EH (cell line): ENCODE measurements at places on chromosomes 1 and 21.

GRCh38 chr1:113456967-113457366 lies 66.7 kb downstream of the MAGI3 start:
- DNase-seq, result peak; percentile 96

GRCh38 chr1:177211231-177211630 lies 40.5 kb downstream of the BRINP2 start:
- DNase-seq, result no peak

DNA sequence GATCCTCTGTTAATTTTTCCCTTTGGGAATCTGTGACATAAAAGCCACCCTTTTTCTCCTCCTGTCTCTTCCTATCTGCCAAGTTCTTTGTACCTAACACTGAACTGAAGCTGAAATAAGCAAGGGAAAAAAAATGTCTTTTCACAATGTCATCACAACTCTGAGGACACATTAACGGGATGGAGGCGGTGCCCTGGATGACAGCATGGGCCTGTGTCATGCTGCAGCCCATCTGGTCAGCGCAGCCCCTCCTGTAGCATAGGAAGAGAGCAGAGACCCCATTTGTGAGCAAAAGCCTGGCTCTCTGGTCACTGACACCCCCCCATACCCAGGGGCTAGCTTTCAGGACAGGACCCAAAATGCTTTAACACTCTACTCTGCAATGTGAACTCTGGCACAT lies 22.5 kb downstream of the SYT2 start:
- DNase-seq, result no peak

GRCh38 chr1:168379104-168379860 lies 98.6 kb downstream of the TBX19 start:
- DNase-seq, result peak; percentile 38

DNA sequence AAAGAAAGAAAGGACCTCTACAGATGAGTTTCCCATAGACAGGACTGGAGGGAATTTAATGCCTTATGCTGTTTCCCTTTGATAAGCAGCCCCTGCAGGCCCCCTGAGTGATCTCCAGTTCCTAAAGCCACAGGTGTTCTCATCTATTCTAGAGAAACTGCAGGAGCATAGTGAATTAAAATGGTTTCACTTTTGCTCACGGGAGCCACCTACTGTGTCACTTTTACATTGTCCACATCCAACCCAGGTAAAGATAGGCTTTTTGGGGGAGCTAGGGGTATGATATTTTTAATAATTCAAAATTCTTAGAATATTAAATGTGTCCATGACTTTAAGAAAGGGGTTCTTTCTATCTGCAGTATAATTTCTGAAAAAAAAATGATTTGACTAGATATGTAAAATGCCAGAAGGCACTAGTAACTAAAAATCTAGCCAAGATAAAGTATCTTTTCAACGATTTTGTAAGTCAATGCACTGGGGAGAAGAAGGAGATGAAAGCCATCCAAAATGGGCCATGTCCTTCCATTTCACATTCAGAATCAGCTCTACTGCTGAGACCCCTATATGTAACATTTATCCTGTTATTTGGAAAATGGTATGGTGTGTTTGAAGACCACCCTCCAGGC lies 267.3 kb upstream of the DUSP10 start:
- no peak for DNase-seq

DNA sequence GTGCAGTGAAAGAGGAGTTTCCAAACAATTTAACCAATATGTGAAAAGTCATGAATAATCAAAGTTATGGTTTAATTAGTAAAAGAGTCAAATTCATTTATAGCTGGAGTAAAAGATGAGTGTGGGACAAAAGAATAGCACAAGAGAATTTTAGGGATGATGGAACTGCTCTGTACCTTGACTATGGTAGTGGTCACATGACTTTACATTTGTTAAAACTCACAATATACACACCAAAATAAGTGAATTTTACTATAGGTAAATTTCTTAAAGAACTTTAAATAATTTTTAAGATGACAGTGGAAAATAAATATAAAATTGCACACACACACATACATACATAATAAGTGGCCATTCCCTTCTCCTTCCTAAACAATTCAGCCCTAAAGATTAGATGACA lies 13.6 kb downstream of the CDC42BPA start:
- DNase-seq, result no peak

GRCh38 chr1:101181930-101182329 lies 54.9 kb upstream of the S1PR1 start:
- peak; percentile 62 for DNase-seq

DNA sequence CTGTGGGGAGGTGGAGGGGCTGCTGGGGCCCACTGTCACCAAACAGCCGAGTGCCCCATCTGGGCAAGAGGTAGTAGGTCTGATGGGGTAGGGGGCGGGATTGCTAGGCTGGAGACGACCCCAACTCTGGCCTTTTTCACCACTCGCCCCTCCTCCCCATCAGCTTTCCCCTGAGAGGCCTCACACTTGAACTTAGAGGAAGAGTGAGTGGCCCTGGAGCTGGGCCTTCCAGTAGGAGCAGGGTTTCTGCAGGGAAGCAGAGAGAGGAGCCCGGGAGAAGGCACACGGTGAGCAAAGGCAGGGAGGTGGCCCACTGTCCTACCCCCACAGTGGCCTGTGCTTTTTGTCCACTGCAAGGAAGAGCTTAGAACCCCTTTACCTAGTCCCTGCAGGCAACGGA lies 111.9 kb upstream of the WNT4 start:
- no peak for DNase-seq
